ENCODE measurements at places on chromosomes 11 and 22.

DNA sequence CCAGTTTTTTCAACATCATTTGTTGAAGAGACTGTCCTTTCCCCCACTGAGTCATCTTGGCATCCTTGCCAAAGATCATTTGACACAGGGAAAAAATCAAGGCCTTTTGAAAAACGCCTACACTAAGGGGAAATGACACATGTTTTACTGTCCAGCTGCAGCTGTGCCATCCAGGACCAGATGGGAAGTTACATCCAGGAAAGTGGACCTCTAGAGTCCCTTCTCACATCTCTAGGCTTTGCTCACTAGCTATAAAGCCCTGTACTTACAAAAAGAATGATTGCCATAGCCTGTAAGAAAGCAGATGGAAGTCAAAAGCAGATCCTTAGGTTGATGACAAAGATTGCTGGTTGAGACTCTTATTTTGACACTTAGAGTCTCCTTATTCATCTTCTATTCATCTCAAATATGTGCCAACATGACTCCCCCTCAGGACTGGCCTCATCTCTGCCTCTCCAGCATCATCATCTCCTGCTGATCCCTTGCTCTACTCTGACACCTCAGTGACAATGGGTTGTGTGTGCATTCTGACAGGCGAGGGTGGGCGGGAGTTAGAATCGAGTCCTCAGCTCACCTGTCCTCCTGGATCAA lies 22.8 kb downstream of the OSBP2 start:
- no peak for DNase-seq

DNA sequence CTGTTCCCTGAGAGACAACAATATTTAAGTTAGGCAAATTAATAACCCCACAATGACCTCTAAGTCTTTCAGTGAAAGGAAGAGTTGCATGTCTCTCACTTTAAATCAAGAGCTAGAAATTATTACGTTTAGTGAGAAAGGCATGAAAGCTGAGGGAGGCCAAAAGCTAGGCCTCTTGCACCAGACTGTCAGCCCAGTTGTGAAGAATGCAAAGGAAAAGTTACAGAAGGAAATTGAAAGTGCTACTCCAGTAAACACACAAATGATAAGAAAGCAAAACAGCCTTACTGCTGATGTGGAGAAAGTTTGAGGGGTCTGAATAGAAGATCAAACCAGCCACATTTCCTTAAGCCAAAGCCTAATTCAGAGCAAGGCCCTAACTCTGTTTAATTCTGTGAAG lies 45.0 kb downstream of the BBOX1 start:
- no peak for DNase-seq

DNA sequence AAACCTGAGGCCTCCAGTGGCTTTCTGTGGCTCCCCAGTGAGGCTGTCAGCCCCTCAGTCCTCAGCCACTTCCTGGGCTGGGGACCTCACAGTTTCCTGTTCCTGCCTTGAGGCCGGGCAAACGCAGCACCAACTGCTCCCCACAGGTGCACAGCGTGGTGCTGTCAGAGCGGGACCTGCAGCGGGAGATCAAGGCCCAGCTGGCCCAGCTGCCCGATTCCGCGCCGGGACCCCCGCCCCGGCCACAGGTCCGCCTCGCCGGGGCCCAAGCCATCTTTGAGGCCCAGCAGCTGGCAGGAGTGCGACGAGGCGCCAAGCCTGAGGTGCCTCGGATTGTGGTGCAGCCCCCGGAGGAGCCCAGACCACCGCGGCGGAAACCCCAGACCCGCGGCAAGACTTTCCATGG lies 5.4 kb downstream of the TBC1D10C start:
- DNase-seq: no peak

GRCh38 chr11:38416141-38416540 lies 1818.1 kb upstream of the RAG2 start:
- no peak for DNase-seq

DNA sequence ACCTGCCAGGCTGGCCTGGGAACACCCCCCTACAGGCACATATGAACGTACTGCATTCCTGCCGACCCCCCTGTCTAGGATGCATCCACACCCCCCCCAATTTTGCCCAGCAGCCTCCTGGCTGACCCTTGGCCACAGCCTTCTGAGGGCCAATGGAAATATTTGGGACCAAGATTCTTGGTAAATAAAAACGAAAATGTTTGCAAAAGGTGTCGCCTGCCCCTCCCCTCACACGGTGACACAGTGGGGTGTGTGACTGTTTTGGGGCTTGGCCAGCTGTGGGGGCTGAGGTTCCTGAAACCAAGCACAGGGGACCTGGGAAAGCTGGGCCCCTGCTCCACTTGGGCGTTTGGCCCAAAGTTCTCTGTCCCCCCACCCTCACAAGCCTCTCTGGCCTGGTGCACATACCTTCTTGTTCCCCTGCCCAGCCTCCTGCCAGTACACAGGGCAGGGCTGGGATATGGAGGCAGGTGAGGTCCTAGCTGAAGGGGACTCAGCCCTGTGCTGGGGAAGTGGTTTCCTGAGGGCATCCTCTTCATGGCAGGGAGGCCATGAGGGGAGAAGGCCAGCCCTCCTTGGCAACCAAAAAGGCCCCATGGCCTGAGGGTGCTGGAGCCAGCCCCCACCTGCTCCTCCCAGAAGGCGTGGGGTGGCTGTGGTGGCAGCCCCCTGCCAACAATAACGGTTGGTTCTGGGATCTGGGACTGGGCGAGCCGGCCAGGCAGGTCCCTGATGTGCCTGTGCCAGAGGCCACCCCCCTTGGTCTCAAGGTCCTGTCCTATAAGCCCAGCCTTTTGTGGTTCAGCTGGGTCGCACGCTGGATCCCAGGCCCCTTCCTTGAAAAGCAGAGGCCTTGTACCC lies 2.1 kb upstream of the CRACR2B start:
- no peak for DNase-seq

DNA sequence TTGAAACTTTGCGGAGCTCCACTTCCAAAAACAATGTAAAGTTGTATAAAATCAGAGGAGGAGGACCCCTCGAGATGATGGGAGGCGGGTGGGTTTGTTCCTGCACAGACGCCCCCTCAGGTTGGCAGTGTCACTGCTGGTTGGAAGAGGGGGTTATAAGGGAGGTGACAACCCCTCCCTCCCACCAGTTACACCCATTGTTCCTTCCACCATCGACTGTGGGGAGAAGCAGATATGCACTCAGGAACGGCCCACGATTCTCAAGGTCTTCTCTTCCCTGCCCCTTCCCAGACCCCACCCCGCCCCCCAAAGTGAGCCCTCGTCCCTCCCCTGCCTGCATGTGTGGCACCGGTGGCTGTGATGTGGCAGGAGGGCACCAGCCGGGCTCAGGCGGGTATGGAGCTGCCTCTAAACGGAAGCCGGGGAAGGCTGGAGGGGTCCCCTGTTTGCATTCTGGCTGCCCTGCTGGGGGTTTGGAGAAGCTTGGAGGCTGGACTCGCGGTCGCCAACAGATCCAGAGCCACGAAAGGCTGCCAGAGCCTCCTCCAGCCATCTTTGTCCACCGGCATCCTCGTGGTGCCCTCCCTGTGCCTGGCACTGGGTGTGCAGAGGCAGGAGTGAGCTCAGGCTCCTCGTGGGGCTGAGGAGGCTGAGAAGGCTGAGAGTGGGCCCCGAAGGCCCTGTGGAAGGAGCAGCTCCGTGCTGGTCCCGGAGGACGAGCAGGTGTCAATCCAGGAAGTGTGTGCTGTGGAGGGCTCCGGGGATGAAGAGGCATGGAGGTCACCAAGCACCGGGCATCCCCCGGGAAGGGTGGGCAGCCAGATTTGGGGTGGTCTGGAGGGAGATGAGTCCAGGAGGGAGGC lies 778 bp downstream of the KDELR3 start:
- DNase-seq: no peak

DNA sequence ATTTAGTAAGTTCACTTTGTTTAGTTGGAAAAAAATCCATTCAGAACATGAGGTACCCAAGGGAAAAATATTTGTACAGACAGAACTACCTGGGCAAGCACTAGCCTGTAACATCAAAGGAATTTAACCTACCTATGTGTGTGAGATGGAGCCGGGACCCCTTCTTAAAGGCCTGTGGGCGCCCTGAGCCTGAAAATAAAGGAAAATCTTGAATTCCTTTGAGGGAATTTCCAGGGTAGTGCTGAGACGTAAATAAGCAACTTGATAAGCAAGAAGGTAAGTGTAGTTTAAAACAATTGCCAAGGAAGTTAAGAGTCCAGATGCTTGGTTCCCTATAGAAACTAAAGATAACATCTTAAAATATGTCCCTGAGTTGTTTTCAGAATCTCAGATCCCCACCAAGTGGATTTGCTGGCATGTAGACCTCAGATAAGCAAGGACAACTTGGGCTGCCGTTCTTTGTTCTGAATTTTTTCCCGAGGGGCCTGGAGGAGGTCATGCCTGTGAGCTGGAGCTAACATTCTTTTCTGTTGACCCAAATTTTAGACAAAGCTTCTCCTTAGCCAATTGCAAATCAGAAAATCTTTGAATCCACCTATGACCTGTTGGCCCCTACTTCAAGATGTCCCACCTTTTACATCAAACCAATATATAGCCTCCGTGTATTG lies 31.0 kb downstream of the MED17 start:
- DNase-seq: no peak

DNA sequence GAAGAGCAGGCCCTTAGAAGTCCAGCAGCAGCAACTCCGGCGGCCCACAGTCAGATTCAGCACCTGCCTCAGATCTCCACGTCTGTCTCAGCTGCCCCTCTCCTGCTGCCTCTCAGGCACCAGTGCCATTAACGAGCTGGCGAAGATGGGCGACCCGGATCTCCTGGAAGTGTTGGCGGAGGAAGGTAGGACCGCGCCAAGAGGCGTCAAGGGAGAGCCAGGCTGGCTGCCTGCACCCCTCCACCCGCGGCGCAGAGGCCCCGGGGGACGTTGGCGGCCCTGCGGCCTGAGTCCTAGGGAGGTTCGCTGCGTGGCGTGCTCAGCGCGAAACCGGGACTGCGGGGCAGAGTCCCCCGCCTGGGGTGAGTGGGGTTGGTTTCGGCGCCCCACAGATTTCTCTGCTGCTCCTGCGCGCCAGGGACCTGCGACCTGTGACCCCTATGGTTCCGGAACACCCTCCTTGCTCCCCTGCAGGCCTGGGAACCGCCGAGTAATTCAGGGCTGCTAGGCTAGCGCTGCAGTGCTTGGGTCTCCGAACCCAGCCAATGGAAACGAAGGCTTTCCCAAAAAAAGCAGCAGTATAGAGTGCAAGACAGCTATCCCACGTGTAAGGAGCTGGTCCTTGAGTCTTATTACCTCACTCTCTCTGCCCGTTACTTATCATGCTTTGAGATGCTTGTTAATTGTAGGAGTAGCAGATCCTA lies 615 bp downstream of the ANO5 start:
- DNase-seq: no peak

DNA sequence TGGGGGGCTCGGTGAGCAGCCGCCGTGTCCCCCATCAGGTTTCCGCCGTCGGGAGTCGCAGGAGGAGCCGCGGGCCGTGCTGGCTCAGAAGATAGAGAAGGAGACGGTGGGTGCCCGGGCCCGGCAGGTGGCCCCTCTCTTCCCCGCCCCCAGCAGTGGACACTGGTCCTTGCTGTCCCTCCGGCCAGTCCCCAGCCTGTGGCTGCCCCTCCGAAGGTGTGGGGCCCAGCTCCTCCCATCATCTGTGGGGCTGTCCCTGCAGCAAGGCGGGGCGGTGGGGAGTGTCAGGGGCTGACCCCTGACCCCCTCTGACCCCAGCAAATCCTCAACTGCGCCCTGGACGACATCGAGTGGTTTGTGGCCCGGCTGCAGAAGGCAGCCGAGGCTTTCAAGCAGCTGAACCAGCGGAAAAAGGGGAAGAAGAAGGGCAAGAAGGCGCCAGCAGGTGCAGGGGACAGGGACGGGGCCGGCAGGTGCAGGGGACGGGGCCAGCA lies 15.3 kb downstream of the EPS8L2 start:
- DNase-seq: no peak

GRCh38 chr11:17510507-17511206 lies 33.6 kb downstream of the USH1C start:
- DNase-seq: no peak

Measured in esophagus squamous epithelium (tissue), 5 donors.